Left hindlimb (tissue), 1 donor: ENCODE measurements at places on chromosomes 3 and 15.
A peak's percentile ranks its signal among the peaks of the same experiment; 100 is the strongest.

DNA sequence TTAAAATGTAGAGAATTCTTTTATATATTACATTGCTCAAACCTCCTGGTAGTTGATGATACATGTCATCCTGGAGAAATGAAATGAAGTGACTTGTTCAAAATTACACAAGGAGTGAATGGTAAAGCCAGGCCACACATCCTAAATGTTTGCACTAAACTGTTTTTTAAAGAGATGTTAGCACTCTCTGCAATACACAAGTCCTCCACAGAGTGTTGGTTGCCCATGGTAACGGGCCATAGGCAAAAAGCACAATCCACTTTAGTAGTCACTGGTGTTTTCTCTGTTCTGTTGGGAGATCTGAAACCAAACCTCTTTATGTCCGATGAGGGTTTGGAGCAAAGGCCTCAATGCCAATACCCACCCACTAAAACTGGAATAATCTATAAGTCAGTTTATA is 907.4 kb downstream of the NTRK3 start:
- no peak for DNase-seq

- no peak for DNase-seq
Measured at GRCh38 chr15:63502137-63502766, 2.1 kb upstream of the USP3 start.

DNA sequence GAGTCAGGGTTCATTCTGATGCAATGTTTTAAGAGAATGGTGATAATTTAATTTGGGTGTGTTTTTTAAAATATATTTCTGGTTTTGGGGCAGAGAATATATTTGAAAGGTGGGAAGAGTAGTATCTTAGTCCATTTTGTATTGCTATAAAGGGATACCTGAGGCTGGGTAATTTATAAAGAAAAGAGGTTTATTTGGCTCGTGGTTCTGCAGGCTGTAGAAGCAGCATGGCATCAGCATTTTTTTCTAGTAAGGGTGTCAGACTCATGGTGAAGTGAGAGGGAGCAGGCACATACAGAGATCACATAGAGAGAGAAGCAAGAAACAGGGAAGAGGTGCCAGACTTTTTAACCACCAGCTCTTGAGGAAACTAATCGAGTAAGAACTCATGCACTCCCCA is 152.7 kb downstream of the SHOX2 start:
- DNase-seq, result no peak

- no peak for DNase-seq
Measured at GRCh38 chr3:124858275-124858674, 28.9 kb downstream of the ITGB5 start.

DNA sequence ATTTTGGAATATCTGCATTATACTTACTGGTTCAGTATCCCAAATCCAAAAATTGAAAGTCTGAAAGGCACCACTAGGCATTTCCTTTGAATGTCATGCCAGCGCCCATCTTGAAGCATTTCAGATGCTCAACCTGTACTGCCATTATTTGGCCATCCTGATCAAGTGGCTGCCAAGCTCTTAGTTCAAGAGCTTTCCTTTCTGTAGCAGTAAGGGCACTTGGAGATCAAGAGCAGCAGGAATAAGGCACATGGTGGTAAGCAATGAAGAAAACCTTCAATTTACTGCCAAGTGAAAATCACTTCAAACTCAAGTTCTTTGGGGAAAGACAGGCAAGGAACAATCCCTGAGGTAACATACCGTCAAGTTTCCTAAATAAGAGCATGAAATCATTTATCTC is 10.0 kb downstream of the RHOA start:
- no peak for DNase-seq

- DNase-seq, result no peak
Measured at GRCh38 chr3:157174290-157174648, 14.3 kb upstream of the CCNL1 start.

DNA sequence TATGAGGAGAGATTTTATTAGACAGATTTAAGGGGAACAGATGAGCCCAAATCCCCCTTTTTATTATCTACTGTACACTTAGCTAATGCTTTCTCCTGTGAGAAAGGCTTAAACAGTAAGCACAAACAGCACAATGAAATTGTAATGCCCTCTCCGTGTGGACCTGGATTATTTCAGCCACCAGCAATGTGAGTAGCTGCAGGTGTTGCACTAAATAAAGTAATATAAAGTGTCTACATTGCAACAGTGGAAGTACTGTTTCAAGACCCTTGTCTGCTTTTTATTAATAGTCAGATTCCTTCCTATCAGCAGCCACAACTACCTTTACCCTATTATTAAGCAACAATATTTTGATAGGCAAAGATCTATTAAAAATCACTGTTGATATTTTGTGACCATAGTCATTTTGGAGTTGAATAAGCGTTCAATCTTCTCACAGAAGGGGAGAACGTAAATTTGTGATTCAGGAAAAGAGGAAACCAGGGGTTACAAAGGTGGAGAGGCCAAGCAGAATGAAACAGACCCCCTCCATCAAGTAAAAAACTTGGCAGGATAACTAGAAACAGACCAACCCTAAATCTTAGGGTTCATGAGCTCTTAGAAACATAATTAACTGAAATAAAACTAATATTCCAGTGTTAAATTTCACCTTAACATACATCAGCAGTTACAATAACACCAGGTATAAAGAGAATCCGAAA is 422.6 kb downstream of the MECOM start:
- no peak for DNase-seq

DNA sequence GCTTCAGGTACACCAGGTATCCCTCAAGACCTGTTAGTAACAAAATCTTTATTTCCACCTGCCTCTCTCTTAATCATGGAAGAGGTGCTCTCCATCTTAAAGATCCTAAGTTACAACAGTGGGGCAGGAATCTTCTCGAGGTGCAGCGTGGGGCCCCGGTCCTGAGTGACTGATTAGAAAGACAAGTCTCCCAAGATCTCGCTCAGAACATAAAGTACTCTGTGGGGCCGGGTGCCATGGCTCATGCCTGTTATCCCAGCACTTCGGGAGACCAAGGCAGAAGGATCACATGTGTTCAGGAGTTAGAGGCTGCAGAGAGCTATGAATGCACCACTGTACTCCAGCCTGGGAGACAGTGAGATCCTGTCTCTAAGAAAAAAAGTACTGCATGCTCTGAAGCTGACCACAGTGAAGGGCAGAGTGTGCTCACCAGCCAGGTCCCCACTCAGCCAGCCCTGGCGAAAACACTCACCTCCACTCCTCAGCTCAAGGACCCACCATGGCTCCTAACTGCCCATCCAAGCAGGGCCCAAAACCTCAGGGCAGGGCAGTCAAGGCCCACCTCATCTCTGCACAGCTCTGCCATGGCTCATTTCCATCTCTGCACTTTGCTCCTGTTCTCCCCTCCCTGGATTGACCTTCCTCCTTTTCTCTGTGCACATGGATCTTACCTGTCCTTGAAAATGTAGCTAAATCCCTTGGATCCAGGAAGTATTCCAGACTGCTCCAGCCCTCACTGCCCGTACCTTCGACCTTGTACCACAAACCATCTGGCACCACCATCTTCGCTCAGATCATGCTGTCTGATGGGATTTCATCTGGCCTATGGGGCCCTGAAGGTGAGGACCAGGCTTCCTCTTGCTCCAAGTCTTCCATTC is 7.1 kb downstream of the SEMA7A start:
- DNase-seq, result no peak

DNA sequence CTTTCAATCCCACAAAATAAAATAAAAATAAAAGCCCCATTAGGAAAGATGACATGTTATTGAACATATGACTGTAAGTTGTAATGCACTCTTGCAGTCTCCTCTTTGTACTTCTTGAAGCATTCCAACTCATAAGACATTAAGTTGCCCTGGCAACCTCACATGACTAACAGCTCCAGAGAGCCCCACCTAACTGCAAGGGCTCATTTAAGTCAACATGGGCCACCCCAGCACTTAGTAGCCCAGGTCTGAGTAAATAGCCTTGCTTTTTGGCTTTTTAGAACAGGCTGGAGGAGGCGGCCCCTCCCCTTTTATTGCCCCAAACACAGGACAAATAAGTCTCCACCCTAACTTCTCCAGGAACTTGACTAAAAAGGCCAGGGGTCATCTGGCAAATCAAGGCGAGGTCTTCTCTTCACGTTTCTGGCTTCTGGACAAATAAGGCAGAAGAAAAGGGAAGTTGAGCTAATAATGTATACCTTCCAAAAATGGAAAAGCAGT is 135.1 kb downstream of the TMCO5A start:
- peak; percentile 63 for DNase-seq

- no peak for DNase-seq
Measured at GRCh38 chr3:45002720-45003119, 23.4 kb upstream of the CLEC3B start.

- no peak for DNase-seq
Measured at GRCh38 chr3:58471025-58471887, 20.6 kb upstream of the KCTD6 start.

- DNase-seq, result no peak
Measured at GRCh38 chr3:100090669-100091005, 23.7 kb downstream of the FILIP1L start.

DNA sequence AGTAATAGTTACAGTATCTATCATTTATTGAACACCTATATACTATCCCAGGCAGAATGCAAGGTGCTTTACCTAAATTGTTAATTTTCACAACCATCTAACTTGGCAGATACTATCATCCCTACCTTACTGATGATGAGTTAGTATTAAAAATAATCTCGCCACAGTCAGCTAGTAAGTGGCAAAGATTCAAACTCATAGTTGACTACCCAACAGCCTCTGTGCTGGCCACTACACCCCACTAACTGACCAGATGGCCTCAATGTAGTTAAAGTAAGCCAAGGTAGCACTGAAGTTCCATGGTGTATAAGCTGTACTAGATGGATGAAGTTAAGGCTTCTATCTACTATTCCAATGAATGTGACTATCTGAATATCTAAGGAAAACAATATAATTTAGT is 44.8 kb downstream of the PEAK1 start:
- DNase-seq, result no peak

DNA sequence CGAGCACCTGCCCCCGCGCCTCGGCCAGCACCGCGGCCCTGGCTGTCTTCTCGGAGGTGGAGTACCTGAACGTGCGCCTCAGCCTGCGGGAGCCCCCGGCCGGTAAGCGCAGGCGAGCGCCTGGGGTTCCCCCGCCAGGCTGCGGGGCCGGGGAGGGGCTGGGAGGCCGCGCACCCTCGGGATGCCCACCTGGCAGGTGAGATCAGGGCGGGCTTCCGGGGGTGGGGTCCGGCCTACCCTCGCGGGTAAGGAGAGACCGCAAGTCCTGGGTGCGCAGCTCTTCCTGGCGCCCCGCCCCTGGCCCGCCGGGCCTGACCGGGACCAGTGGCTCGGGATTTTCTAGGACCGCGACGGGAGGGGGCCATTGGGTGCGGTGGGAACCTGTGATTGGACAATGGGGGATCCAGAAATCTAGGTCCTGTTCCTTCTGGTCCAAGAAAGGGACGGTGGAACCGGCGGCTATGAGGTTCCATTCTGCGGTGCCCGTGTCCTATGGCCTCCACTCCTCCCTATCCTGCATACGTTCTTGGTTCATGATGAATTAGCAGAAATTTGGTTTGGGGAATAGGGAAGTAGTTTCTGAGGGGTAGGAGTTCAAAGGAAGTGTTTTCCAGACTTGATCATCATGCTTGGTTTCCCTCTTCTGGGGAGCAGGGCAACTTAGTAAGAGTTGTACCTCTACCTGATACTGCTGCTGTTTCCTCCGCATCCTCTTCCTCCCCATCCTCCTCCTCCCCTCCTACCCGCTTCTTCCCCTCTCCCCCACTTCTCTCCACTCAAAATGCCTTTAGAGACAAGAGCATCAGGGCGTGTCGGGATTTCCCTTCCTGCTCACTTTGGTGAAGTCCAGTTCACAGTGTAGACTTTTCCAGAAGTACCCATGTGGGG is 808 bp downstream of the ARRDC4 start:
- peak; percentile 47 for DNase-seq

GRCh38 chr3:18234717-18235335 is 190.3 kb downstream of the SATB1 start:
- no peak for DNase-seq

DNA sequence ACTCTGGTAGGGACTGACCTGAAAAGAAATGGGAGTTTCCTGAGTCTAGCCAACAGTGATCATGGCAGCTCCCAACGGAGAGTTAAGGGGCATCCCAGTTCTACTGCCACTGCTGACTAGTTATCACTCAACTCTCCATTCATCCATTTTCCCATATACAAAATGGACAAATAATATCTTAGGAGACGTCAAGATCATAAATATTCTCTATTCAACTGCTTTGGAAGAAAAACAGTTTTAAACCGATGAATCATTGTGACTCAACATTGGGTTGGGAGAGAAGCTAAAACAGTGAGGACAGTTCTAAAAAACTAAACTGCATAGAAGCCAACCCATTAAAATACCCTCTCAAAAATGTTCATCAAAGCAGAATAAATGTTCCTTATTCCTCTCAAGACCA is 57.6 kb upstream of the CHRM5 start:
- DNase-seq, result no peak

DNA sequence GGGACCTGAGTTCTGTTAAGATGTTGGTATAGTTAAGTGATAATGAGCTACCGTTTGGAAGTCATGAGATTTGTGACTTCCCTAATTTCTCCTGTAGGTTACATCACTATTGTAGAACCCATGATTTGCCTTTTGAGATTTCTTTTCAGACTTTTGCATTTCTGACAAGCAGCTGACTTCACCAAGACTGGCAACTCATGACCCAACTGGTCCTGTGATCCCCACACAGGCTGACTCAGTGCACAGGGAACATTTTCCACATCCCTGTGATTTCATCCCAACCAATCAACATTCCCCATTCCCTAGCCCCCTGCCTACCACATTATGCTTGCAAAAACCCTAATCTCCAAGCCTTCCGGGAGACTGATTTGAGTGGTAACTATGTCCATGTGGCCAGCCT is 242.1 kb upstream of the PDZRN3 start:
- no peak for DNase-seq

DNA sequence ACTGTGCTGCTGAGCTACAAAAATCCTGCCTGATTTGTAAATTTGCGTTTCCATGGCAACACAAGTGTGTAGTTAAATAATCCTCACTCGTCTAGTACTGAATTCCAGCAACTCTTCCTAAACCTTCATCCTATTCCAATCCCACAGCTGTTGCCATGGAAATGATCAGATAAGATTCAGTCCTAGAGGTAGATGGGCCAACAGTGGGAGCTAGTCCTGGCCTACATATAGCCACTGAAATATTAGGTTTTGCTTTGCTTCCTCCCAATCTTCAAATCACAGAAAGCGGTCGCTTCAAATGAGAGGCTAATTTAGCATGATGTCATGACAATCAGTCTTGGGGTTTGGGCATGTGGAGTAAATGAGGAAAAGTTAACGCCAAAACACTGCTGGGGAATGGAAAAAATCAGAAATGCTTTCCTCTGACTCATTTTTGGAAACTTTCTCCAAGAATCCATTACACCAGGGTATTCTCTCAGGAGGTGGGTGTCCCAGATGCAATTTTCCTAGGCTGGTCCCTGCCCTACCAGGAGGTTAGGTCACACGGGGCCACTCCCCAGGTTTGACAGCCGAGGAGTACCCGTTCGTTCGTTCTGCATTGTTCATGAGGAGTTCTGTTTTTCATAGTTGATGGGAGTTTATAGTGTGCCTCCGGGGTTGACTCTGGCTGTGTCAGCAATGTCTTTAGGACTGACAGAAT is 159.2 kb upstream of the SLCO3A1 start:
- DNase-seq, result peak; percentile 48

DNA sequence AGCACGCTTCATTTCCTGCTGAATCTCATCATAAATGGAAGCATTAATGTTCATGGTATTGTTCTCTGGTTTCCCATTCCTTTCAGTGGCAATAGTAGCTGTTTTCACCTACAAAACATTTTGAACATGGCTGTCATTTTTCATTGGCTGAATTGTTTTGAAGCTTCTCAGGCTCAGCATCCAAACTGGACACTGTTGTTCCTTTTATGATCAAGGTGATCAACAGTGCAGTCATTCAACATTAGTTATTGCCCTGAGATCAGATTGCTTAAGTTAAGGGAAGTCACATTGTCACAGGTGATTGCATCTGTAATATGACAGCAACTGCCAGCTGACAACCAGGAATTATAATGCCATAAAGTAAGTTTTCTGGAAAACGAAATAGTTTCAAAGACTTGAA is 46.9 kb downstream of the SATB1 start:
- DNase-seq, result no peak
